ENCODE measurements at places on chromosomes 2 and 18.

DNA sequence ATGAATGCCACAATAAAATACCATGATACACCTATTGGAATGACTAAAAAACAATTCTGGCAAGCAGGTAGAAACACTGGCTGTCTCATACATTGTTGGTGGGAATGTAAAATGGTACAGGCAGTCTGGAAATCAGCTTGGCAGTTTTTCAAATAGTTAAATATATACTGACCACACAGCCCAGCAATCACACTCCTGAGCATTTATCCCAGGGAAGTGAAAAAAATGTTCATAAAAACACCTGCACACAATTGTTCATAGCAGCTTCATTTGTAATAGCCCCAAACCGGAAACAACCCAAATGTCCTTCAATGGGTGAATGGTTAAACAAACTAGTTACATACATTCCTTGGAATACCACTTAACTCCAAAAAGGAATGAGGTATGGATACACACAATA, 137.2 kb downstream of the TFCP2L1 start:
- DNase-seq, result no peak

DNA sequence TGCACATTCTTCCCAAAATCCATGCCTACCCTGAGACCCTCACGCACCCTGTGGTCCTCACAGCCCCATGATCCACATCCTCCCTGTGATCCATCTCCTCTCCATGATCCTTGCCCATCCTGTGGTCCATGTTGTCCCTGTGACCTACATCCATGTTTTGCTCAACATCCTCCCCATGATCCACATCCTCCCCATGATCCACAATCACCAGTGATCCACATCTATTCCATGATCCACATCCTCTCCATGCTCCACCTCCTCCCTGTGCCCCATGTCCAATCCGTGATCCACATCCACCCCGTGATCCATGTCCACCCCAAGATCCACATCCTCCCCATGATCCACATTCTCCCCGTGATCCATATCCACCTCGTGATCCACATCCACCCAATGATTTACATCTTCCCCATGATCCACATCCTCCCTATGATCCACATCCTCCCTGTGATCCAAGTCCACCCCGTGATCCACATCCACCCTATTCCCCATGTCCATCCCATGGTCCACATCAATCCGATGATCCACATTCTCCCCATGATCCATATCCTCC, 281.2 kb downstream of the MYCN start:
- no peak for DNase-seq

- no peak for DNase-seq
Observed at GRCh38 chr2:121529439-121530211, 1.1 kb upstream of the RNU4ATAC start.

GRCh38 chr2:42281416-42282081, 79.5 kb downstream of the COX7A2L start:
- no peak for DNase-seq

DNA sequence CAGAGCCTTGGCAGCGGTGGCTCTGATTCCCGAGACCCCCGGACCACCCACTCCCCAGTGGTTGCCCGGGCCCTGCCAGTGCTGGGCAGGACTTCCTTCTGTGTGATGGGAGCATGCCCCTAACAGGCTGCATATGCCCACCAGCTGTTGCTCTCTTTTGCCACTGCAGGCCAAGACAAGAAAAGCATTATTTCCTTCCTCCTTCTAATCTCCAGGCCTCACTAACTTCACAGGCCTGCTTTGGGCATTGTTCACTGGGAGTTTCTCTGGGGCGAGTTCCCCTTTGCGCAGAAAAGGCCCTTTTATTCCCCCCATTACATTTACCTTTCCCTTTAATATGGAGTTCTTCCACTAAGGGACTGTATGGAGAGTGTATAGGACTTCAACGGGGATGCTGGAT, 249.1 kb upstream of the SIX2 start:
- DNase-seq, result no peak

DNA sequence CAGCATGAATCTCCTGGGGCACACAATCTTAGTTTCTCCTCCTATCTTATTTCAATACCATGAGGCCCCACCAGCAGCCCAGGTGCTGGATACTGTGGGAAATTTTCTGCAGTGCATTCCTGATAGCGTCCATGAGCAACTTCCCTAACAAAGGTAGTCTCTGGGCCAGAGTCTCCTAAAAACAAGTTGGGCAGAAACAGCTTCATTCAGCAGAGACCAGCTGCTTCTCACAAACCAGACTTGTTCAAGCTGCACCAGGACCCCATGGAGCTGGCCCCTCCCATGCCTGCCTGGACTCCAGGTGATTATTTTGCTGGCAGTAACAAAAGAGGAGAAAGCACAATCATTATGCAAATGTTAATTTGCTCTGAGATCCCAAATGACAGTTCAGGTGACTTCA, 31.4 kb downstream of the MYO5B start:
- DNase-seq, result no peak

DNA sequence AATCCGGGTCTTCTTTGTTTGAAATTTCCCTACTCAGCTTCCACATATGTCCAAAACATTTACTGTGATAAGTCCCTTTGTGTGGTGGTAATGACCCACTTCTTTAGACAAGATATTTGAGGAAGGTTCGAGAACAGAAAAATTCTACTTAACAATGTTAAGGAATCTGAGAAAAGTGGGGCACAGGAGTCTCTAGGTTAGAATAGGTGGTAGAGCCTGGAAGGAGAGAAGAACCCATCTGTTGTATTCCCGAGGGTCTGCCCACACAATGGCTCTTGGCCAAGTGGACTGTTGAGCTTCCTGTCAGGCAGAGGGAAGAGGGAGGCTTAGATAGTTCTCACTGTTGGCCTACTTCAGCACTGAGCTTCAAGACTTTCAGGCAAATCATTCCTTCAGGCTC, 4.3 kb downstream of the IGFBP2 start:
- DNase-seq, result no peak

GRCh38 chr2:58376592-58376991, 135.5 kb upstream of the FANCL start:
- DNase-seq, result no peak

GRCh38 chr2:160498137-160498536, 4.5 kb upstream of the RBMS1 start:
- no peak for DNase-seq

GRCh38 chr2:236070236-236070635, 98.0 kb downstream of the GBX2 start:
- no peak for DNase-seq

DNA sequence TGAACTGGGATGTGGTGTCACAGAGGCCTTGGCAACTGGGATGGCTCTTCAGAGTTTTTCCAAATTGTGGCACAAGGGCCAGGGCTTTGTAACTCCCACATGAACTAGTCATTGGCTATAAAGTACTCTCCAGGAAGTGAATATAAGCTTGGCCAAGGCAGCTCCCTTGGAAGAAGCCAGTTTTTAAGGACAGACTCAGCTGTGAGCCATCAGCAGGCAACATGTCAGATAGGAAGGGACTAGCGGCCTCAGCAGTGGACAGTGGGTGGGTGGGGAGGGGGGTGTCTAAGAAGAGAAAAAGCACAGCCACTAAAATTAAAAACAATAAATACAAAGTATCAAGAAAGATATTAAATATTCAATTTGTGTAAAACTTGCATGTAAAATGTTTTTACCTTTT, 691.1 kb upstream of the PIK3C3 start:
- DNase-seq, result no peak

DNA sequence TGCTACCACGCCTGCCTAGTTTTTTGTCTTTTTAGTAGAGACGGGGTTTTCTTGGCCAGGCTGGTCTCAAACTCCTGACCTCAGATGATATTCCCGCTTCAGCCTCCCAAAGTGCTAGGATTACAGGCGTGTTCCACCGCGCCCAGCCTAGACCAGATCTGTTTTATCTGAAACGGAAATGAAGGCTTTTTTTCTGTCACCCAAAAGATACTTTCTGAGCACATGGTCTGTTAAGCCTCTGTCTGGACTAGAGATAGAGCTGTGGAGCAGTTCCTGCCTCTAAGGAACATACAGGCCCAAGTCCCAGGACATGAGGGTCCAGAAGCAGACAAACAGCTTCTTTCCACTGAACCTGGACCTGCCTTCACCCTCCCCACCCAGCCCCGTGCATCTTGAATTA, 43.6 kb upstream of the PTMA start:
- no peak for DNase-seq

DNA sequence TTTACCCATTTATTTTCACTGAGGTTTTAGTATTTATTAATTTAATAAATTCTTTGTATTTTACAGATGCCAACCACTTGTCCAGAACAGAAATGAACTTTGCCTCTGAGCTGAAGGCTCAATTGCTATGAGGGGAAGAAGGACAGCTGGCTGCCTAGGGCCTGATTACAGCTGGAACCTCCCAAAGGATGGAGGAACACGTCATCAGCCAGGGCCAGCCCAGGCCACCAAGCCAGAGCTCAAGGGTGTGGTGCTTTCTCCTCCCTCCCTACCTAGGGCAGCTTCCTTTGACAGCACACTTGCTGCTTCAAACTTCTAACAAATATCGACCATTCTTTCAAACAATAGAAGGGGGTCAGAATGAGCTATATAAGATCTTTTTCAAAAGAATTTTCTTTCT, 19.7 kb upstream of the RIOK3 start:
- DNase-seq, result no peak

DNA sequence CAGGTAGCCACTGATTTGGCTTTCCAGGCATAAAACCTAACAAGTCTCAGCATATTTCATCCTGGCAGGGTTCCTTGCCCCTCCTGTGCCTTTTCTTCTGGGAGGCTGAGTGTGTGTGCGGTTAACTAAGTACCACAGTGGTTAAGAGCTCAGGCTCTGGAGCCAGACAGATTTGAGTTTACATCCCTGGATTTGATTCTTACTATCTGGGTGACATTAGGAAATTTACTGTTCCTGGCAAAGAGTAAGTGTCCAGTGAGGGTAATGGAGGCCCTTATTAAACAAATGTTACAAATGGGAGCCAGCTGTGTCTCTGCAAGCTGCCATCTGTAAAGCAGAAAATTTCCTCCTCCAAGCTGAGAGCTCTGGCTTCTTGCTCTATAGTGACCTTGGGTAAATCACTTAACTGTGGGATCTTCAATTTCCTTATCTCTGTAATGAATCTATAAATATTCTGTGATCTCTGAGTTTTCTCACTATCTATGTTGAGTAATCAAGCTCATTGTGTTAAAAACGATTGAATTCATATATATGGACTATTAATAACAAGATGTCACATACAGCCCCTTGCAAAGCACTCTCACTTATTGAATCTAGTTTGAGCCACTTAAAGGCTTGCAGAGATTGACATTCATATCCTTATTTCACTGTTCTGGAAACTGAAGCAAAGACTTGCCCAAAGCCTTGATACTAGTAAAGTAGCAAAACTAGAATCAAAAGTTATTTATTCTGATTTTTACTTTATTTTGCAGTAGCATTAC, 6.5 kb upstream of the COBLL1 start:
- DNase-seq, result no peak

DNA sequence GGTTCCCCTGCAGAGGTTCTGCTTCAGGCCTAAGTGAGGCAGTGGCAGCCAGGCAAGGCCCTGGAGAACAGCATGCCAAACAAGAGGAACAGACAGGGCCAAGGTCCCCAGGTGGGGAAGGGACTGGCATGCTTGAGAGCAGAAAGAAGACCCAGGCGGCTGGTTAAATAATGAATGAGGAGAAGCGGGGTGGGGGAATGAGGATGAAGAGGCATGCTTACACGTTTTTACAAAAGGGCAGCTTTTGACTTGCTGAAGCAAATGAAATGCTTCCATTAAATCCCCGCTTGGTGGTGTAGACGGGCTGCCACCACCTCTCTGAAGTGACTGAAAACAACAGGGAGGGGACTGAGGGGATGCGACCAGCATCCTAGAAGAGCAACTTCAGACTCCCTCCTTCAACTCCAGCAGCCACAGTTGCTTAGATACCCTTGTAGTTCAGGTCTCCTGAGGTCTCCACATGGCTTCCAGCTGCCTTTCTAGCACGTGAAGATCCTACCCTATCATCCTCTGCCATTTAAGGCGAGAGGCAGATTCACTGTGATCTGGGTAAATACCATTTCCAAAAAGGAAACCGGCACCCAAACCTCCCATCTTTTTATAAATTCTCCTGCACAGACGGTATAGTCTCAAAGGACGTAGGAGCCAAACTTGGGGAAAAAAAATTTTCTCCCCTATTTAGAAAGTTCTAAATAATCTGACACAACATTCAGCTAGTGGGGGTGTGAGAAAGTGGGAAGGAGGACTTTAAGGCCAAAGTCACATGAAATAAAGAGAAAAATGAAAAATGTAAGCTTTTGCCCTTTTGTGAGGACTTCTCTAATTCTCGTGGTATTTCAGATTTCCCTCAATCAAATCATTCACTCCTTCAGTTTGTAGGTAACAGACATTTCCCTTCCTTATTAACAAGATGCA, 65.6 kb downstream of the CACNB4 start:
- DNase-seq, result no peak

- no peak for DNase-seq
Observed at GRCh38 chr2:38440655-38441054, 63.6 kb upstream of the ATL2 start.

GRCh38 chr2:45406621-45407020, 204.4 kb downstream of the SRBD1 start:
- DNase-seq, result no peak

- no peak for DNase-seq
Observed at GRCh38 chr18:26515643-26516487, 32.5 kb downstream of the KCTD1 start.

- no peak for DNase-seq
Observed at GRCh38 chr2:8926356-8926755, 77.1 kb downstream of the MBOAT2 start.

GRCh38 chr2:120493231-120493630, 147.3 kb downstream of the INHBB start:
- no peak for DNase-seq

DNA sequence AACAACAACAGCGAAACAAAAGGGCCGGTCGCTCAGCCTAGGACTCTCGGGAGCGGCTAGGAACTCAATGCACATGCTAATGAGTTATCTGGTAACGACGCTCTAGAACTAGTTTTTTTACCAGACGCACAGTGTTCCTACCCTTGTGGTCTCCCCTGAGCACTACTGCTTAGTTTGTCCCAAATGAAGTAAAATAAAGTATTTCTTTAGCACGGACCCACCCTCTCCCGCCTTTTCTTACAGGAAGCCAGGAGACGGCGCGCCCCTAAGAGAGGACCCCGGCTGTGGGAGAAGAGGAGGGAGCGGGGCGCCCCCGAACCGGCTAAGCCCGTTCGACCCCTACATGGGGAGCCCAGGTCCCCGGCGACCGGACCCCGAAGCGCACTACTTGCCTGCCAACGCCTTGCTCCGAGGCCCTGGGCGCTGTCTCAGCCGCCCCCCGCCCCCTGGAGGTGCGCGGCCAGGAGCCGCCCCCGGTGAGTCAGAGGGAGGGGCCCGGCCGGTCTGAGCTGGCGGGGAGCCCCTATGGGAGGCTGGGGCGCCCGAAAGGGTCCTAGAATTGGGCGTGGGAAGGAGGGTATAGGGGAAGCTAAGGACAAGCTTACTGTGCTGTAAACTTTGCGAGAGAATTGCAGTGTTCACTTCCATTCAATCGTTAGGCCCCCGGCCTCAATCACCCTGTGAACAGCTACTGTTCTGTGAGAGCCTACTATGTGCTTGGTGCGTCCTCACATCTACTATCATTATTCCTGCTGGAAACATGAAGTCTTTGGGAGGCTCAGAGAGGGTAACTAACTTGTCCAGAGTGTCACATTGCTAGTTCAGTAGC, 3.6 kb upstream of the CAPG start:
- DNase-seq, result no peak

GRCh38 chr2:181142514-181142913, 162.1 kb downstream of the UBE2E3 start:
- no peak for DNase-seq

GRCh38 chr2:167415068-167415467, 526.8 kb downstream of the XIRP2 start:
- DNase-seq, result no peak

GRCh38 chr18:25223899-25224886, 127.8 kb downstream of the ZNF521 start:
- no peak for DNase-seq
